ENCODE measurements at places on chromosomes 2 and 18.

DNA sequence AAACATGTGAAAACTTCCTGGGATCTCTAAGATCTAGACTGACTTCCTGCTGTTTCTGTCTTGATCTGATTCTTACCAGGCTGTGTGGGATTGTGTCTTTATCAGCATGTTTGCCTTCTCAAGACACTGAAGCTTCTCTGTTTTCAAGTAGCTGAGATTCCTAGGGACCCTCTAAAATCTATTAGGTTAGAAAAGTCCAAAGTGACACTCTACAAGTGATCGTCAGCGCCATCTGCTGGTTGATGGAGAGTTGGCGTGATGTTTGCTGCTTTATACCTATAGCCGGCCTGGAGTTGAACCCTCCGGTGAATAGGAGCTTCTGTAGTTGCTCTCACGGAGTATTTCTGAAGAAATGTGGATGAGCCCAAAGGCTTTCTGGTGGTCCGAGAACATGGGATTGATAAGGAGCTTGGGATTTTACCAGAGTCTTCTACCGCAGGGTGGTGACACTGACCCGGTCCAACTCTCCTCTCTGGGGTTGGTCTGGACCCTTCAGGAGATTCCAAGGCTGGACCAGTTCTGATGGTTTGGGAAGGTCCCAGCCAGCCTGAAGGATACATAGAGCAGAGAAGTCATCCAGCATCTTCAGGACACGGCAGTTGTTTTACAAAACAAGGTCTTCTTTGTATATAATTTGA, 96.0 kb upstream of the TTC39C start:
- DNase-seq: peak; percentile 74

DNA sequence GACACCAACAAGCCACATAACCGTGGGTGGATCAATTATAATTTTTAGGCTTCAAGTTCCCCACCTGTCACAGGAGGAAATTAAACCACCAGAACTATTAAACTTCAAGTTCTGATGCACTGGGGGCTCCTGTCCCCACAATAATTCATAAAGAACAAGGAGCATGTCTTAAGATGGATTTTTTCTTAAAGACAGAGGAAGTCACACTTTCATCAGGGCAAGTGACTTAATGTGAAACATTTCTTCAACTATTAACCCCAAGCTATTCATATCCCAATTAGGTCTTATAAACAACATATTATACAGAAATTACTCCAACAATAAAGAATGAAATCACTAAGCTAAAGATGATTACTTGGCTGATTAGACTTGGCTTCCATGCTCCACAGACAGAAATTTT, 292.5 kb downstream of the ETAA1 start:
- no peak for DNase-seq

- DNase-seq: no peak
Measured at GRCh38 chr2:117832332-117832731, 17.8 kb downstream of the DDX18 start.

- no peak for DNase-seq
Measured at GRCh38 chr2:156116113-156116512, 216.4 kb downstream of the NR4A2 start.

DNA sequence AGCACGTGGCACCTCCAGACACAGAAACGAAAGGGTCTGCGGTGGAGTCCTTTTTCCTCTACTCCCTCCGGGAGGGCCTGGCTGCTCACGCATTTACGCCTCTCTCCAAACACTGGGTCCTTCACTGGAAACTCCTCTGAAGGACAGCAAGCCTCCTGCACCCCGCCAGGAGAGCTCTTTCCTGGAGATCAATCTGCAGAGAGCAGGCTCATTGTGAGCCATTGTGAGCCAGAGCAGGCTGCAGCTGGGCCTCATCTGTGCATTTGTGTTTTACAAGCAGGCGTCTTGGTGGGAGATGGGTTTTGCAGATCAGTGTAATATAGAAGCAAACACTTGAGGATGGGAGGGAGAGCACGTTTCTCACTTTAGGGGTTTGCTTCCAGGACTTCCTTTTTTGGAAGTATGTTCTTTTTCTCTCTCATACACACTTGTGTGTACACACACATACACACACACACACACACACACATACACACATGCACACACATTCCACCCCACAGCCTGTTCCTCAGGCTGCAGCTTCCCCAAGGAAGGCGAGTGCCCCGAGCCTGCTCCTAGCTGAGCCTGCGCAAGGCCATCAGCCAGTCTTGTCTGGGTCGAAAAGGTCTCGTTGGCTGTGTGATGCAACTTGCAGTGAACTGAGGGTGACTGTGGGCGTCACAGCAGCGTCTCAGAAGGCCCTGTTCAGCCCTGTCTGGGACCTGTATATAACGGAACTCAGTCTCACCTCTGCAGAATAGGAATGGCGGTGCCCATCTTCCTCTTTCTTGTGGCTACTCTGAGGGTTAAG, 163.5 kb downstream of the GLI2 start:
- DNase-seq: no peak

DNA sequence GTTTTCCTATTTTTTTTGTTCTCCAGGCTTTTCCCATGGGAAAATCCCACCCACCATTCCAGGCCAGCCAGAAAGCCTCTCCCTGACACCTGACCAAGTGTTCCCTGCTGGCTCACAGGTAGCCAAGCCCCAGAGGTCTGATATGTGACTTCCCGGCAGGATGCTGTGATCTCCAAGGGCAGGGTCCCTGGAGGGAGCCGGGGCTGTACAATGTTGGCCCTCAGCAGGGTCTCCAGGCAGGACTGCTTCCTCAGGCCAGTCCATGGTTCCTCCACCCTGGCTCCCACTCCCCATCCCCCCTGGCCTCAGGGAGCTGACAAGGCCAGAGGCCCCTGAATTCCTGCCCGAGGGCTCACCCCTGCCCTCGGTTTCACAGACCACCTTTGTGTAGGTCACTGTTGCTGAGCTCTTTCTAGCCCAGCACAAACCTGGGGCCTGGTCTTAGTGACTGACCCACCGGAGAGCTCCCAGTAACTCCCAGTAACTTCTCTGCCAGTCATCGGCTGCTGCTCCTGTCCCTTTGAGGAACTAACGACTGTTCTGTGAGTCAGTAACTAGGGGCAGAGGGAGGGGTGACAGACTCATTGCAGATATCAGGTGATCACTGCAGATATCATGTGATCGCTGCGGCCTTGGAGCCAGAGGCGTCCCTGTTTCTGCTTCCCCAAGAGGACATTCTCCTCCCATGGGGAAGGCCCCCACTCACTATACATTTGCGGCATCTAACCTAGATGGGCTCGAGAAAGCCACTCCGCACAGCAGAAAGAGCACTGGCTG, 38.7 kb downstream of the SDC1 start:
- DNase-seq: no peak

DNA sequence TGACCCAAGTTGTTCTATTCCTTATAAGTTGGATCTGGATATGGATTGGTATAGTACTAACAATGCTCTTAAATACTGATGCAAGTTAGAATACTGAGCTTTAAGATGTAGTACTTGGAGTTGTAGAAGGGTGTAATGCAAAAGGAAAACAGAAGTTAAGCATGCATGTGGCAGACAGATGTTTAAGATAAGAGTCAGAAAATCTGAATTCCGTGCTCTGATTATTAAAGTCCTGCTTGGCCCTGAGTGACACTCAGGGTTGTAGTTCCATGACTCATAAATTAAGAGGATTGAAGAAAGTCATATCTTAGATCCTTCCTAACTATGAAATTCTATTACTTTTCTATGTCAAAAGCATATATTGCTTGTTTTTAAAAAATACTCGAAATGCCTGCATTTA, 250.6 kb downstream of the RPRM start:
- DNase-seq: no peak

DNA sequence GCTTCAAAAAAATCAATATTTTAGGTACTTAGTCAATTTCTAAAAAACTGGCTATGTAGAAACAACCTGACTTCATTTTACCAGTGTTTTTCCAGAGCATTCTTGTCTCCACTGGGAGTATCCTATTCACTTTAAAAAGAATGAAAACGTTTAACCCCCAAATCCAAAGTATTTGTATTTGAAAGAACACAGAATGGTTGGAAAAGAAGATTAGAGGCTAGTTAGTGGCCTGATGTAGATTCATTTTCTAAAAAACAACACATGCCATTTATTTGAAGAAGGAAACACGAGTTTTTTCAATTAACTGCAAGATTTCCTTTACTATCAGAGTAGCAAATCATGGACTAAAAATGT, 74.6 kb downstream of the PLEKHM3 start:
- no peak for DNase-seq

All from fibroblast of pulmonary artery (primary cell).